ENCODE measurements at places on chromosomes 4 and X. TPM values are rescaled to one million over a fixed set of nuclear protein-coding genes. Genes with fewer than 3 reads are reported as not detected.

ZDHHC15 gene
- total RNA-seq = under 0.01 TPM

SPARCL1 gene
- total RNA-seq = 1.5 TPM

SAGE1 gene
- not detected for total RNA-seq

CRLF2 gene
- total RNA-seq = not detected

AMTN gene
- total RNA-seq = not detected

FABP2 gene
- total RNA-seq = not detected

ADRA2C gene
- total RNA-seq = 0.09 TPM

BMPR1B gene
- 0.47 TPM for total RNA-seq

F11 gene
- not detected for total RNA-seq

P2RY10 gene
- total RNA-seq = not detected

MAOB gene
- total RNA-seq = 5.5 TPM

FDCSP gene
- total RNA-seq = not detected

SFRP2 gene
- total RNA-seq = not detected

MED14 gene
- 11.8 TPM for total RNA-seq

FHIP1A gene
- total RNA-seq = not detected

ZAR1 gene
- not detected for total RNA-seq

EXOSC9 gene
- total RNA-seq = 21.6 TPM

UGT2B28 gene
- not detected for total RNA-seq

HTRA3 gene
- total RNA-seq = 45.5 TPM

NWD2 gene
- total RNA-seq = under 0.01 TPM

F9 gene
- not detected for total RNA-seq

MAGEA8 gene
- not detected for total RNA-seq
